Stimulated activated CD8-positive, alpha-beta memory T cell treated with anti-CD3 and anti-CD28 coated beads, Interleukin-4, amount 100 ng/mL, for 4 hours (primary cell): ENCODE measurements at places on chromosomes 3 and 15.

DNA sequence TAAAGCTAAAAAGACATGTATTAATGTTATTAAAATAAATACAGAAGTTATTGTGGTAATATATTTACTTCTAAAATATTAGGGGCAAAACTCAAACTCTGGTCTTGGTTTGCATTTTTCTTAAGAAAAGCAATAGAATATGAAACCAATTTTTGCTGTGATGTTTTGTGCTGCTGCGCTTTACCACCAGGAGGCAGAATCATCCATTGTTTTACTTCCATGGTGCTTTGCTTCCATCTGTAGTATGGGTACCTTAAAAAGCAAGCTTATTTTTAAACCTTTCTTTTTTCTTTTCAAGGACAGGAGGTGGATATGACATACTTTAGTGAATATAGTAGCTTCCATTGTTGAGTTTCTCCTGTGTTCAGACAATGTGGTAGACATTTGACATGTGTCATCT is 46.6 kb upstream of the MRPL3 start:
- no peak for DNase-seq

- no peak for DNase-seq
These were observed 136.2 kb downstream of the MBNL1 start for GRCh38 chr3:152404976-152405375.

GRCh38 chr15:36409819-36410218 is 169.6 kb upstream of the CDIN1 start:
- no peak for DNase-seq

- no peak for DNase-seq
These were observed 71.9 kb downstream of the FILIP1L start for GRCh38 chr3:100042166-100042981.

- no peak for DNase-seq
These were observed 7.9 kb downstream of the FEM1B start for GRCh38 chr15:68285259-68285980.

DNA sequence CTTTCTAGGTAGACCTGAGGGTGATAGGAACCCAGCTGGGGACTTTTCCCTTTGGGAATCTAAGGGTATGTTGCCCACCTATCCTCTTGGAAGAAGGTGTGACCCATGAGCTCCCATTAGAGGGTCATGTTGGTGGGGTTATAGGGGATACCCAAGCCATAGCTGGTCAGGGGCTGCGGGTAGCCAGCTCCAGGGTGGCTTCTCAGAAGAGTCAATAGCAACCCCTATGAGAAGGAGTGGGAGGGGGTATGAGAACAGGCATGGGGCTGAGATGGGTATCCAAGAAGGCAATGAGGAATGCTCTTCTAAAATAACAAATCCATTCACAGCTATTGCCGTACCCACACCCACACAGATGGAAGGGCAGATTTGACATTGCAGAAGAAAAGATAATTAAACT is 217.8 kb downstream of the UACA start:
- no peak for DNase-seq

GRCh38 chr3:168738527-168739325 is 643.0 kb upstream of the GOLIM4 start:
- no peak for DNase-seq

DNA sequence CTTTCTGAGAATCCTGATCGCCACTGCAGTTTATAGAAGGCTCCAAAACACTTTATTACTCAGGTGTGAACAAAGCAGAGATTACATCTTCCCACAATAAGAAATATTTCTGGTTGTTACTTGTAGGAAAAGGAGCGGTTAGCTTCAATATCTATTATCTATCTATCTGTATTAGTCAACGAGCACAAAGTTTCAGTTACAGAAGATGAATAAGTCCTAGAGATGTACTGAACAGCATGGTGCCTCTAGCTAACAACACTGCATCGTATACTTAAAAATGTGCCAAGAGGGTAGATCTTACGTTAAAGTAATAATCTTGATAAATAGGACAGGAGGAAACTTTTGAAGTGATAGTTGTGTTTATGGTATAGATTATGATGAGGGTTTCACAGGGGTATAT is 10.9 kb upstream of the CCR3 start:
- no peak for DNase-seq

GRCh38 chr15:77067691-77068367 is 3.1 kb downstream of the TSPAN3 start:
- no peak for DNase-seq
